ENCODE measurements at places on chromosomes 13 and 19.

DNA sequence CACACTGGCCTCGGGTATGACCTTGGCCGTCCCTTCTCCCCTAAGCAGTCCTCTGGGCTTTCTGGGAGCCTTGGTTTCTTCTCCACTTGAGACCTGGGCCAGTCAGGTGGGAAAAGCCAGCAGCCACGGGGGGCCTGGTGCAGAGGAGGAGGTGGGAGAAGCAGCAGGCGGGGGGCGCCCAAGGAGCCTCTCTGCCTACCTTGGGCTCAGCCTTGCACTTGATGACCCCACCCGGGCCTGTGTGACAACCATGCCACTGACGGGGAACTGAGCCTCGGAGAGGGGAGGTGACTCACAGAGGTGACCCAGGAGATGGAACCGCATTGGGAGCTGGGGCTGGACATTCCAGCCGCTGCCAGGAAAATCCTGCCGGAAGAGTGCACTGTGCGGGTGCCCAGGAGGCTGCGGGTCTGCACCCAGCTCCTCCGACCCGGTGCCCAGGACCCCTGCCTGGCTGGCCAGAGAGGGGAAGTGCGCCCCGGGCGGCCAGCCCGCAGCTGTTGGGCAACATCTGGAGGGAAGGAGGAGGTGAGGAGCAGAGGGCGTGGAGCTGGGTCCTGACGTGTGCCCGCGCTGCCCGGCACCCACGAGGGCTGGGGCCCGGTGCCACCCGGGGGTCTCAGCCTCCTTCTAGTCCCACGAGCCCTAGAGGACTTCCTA is 23.4 kb upstream of the SLC7A10 start:
- DNase-seq = no peak

- DNase-seq = no peak
Measured at GRCh38 chr19:2021453-2022140, 6.1 kb upstream of the BTBD2 start.

DNA sequence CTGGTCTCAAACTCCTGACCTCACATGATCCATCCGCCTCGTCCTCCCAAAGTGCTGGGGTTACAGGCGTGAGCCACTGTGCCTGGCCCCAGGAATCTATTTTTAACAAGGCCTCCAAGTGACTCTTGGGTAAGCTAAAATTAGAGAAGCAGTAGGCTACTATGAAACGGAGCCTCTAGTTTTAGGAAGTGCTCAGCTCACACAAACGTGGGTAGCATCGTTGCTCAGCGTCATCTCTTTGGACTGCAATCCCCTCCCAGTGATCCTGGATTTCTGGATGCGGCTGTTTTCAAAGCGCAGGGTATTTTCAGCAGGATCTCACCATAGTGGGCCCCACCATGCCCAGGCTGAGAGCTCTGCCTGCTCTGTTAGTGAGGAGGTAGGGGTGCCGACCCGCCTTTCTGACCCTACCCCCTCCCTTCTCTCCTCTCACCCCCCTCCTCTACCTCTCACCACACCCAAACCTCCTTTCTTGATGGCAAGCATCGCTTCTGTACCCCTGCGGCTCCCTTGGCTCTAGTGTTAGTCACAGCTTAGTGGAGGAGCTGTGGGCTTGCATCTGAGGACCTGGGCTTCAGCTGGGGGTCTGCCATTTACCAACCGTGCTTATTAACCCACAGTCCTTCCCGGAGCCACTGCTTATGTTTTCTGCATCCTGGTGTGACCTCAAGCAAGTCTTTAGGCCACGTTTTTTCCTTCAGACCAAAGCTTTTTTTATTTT is 34.2 kb downstream of the GJA3 start:
- no peak for DNase-seq

DNA sequence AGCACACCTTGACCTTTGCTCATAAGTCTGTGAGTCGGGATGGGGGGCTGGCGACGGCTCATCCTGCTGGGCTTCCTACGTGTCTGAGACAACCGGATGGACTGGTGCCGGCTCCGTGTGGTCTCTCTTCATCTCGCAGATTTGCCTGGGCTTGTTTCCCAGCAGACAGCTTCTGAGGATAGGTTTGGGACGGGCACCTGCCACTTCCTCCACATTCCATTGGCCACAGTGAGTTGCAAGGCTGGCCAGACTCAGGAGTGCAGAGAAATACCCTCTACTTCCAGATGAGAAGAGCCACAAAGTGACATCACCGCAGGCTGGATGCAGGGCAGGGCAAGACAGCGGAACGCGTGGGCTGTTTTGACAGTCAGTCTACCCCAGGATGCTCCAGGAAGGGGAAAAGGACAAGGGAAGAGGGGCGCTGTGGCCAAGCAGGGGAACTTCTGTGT is 48.1 kb downstream of the IRS2 start:
- DNase-seq = no peak

DNA sequence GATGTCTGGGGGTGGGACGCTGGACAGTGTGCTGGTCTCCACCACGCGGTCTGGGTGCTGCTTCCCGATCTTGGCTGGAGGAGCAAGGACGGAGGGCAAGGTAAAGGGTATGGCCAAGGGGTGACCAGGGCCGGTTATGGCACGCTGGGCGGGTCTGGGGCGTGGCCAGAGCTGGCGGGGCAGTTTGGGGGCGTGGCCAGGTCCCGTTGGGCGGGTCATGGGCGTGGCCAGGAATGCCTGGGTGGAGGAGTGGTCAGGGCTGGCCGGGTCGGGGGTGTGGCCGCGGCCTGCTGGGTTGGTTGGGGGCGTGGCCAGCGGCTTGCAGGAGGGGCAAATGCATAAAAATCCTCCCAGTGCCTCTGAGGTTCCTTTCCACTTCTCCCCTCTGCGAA is 19.2 kb downstream of the GPX4 start:
- DNase-seq = no peak

DNA sequence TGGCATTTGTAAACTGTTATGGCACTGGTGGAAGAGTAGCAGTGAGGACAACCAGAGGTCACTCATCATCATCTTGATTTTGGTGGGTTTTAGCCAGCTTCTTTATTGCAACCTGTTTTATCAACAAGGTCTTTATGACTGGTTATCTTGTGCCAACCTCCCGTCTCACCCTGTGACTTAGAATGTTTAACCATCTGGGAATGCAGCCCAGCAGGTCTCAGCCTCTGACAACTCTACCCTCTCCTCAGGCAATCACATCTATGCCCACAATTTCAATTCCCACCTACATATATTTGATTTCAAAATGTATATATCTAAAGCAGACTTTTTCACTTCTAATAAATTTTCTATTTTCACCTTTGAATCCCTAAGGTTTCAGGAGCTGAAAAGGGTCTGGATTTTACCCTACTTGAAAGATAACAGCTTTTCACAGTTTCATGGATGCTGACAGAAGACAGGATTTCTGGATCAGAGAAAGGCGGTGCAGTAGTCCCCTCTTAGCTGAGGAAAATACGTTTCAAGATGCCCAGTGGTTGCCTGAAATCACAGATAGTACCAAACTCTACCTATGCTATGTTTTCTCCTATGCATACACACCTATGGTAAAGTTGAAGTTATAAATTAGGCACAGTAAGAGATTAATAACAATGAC is 1171.8 kb downstream of the DIAPH3 start:
- DNase-seq = no peak

GRCh38 chr13:40552895-40553294 is 113.5 kb downstream of the FOXO1 start:
- no peak for DNase-seq

DNA sequence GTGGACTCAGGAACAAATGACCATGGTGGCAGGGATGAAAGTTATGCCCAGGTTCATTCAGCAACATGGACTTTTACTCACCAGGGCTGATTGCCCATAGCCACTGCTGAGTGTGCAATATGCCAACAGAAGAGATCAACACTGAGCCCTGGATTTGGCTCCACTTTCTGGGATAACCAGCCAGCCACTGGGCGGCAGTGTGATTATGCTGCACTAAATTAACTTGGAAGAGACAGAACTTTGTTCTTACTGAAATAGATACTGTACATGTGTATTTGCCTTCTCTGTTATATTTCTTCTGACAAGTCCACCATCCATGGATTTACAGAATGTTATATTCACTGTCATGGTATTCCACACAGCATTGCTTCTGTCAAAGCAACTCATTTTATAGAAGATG is 257.4 kb downstream of the TDRD3 start:
- no peak for DNase-seq

DNA sequence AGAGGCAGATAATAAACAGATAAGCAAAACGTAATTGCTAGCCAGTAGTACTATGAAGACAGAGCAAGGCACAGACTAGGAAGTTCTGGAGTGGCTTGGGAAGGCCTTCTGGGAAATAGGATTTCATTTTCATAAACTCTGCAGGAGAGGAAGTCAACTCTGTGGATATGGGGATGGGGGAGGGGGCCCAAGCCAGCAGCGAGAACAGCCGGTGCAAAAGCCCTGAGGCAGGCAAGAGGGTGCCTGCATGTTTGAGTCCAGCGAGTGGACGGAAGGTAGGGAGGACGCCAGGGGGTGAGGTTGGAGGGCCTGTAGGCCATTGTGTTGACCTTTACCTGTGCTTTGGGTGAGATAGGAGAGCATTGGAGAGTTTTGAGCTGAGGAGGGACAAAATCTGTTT is 9.0 kb upstream of the ASF1B start:
- no peak for DNase-seq

GRCh38 chr19:55640577-55641425 is at the start of gene ZNF580:
Gene ZNF580 (plus strand): TSS chr19:55641002. CDS start chr19:55642509, 1,507 bp downstream.
- peak; percentile 43 for DNase-seq

GRCh38 chr19:27671876-27672275 is 1541.1 kb downstream of the UQCRFS1 start:
- no peak for DNase-seq

DNA sequence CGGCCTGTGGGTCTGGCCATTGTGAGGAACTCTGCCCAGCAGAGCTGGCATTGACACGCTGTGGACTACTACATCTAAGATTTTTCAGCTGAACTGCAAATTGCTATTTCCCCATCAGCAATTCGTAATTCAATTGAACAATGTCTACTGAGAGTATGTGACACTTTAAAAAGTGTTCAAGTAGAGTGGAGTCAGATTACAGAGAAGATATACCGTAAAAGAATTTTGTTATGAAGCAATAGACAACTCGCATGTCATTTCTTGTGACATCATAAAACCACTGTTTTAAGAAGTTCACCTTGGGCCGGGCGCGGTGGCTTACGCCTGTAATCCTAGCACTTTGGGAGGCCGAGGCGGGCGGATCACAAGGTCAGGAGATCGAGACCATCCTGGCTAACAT is 32.5 kb upstream of the C1QTNF9 start:
- no peak for DNase-seq

- DNase-seq = no peak
Measured at GRCh38 chr19:55324662-55325061, 479 bp downstream of the TMEM150B start.

- DNase-seq = no peak
Measured at GRCh38 chr13:109941221-109941620, 154.8 kb upstream of the IRS2 start.

- no peak for DNase-seq
Measured at GRCh38 chr19:56942756-56943155, 102.2 kb upstream of the PEG3 start.

DNA sequence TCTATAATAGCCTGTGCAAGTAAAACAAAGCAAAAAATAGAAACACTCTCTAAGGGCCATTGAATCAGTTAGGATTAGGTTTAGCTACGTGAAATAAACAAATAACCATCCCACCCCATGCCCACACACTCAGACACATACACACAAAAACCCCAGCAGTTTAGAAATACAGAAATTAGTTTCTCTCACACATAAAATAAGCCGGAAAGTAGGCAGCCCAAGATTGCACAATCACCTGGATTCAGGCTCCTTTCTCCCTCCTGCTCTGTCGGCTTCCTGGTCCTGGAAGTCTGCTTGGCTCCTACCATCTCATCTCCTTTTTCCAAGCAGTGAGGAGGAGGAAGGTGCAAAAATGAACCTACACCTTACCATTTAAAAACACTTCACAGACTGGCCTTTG is 22.6 kb upstream of the USP12 start:
- no peak for DNase-seq

DNA sequence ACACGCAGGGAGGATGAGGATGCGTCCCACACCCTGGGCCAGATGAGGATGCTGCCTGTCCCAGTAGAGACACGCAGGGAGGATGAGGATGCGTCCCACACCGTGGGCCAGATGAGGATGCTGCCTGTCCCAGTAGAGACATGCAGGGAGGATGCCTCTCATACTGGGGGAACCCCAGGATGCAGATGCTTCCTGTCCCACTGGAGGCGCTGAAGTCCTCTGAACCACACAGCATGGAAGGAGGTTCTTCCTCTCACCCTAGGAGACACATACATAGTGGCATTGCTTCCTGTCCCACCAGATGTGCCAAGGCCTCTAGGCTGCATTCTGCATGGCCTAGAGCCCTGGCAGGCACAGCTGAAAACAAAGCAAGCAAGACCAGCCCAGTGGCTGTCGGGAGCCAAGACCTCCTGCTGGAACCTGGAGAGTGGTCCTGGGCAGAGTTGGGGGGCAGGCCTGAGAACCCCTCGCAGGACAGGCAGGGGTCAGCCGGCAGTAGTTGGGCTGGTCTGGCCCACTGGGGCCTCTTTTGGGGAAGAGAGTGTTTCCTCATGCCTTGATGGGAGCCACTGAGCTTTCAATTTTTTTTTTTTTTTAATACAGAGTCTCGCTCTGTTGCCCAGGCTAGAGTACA is 4.3 kb downstream of the HPN start:
- no peak for DNase-seq

- no peak for DNase-seq
Measured at GRCh38 chr19:42471554-42472249, 29.0 kb upstream of the CXCL17 start.

DNA sequence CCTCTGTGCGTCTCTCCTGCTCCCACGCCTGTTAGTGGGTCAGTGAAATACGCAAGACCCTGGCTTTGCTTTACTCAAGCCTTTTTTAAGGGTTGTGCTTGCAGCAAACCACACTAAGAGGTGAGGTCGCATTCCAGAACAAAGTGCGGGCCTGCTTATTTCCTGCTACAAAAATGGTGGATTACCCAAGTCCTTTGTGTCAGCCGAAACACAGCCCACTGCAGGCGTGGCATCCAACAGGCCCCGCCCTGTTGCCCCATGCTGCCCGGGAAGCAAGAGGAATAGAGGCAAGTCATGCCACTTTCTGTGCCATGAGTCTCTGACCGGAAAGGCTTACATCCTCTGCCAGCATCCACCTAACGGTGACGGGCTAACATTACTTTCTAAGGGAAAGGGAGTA is 7.7 kb upstream of the IRS2 start:
- DNase-seq = no peak

DNA sequence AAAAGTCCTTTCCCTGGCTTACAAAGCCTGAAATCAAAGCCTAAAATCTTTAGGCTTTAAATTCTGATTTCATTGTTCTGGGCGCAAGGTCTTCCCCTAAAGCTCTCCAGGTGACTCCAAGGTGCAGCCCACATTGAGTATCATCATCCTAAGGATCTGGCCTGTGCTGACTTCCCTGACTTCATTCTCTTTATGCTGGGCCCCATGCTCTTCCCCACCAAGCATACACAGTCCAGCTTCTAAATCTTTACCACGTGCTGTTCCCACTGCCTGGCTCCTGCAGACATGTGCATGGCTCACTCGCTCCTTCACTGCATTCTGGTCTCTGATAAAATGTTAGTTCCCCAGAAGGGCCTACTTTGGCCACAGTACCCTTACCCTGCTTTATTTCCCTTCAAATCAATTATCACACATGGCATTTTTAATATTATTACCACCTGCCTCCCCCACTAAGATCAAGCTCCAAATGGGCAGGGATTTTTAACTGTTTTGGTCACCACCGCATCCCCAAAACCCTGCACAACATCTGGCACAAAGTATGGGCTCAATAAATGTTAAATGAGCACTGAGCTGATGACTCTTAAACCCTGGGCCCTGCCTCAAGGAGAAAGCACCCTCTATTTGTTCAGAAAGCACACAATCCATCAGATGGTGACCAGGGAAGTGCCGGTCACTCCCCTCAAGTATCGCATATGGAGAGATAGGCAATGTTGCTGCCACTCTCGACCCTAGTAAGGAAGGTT is 3.3 kb downstream of the FBL start:
- DNase-seq = no peak

- DNase-seq = peak; percentile 48
Measured at GRCh38 chr13:48156466-48156865, 61.6 kb upstream of the MED4 start.
